ENCODE measurements at places on chromosomes 12 and 14. TPM values are rescaled to one million over a fixed set of nuclear protein-coding genes. Genes with fewer than 3 reads are reported as not detected.

- no peak for DNase-seq
Observed at GRCh38 chr12:65335021-65335714, 56.7 kb downstream of the MSRB3 start.

GRCh38 chr14:49487238-49487637 is 98.9 kb downstream of the RPS29 start:
- DNase-seq = no peak

ARHGDIB gene
- total RNA-seq = 2.1 TPM

GRCh38 chr12:75190846-75191245 is 18.8 kb downstream of the KCNC2 start:
- DNase-seq = no peak

DNA sequence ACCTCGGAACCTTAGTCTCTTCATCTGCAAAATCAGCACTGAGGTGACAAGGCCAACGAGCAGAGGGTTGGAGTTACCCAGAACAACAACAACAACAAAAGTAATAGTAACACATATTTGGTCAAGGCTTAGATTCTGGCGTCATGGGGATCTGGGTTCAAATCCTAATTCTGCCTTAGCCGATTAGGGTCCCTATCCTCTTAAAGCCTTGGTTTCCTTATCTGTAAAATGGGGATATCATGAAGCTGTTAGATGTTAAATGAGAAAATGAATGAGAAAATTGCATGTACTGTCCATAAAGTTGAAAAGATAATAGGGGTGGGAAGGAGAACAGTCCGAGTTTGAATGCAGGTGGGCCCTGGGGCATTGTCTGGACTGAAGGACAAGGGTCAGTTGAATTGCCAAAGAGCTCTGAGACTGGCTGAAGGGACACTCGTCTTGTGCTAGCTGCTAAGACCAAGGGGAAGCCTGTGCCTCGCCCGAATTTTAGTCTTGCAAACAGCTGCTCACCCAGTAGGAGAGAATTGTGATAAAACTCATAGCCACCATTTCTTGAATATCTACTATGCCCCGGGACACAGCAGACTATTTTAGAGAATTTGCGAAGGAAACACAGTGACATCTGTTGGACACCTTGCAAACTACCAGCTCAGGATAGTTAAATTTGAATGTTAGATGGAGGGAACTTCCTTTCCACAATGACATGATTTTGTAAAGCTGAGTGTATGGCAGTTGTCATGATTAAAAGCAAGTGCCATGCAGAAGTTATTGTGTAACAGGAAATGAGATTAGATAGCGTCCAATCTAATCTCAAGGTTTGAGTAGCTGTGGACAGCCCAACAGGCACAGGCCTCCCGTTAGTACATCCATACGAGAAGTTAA is 6.8 kb upstream of the HNF1A start:
- DNase-seq = no peak

GRCh38 chr12:953776-954175 is 4.3 kb upstream of the RAD52 start:
- no peak for DNase-seq

DNA sequence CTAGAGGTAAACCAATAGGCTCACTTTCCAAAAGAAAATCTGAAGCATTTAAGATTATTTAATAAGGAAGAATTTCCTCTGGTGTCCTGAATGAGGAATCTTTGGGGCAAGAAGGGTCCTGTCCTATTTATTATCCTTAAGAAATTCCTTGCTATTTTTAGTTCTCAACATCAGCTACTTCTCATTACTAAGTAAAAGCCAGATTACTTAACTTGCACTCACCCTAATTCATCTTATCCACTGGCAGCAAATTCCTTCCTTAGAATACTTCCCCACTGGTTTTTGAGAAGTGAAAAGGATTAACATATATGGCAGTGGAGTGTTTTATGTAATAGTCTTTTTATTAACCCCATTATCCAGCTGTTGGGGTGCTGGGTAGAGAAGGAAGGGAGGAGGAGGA is 767.7 kb downstream of the DIO2 start:
- DNase-seq = no peak

GRCh38 chr12:84969226-84969625 is 56.6 kb upstream of the SLC6A15 start:
- DNase-seq = no peak

APOF gene
- total RNA-seq = not detected

GRCh38 chr12:56839915-56840325 is 76.8 kb downstream of the HSD17B6 start:
- peak; percentile 53 for DNase-seq

DNA sequence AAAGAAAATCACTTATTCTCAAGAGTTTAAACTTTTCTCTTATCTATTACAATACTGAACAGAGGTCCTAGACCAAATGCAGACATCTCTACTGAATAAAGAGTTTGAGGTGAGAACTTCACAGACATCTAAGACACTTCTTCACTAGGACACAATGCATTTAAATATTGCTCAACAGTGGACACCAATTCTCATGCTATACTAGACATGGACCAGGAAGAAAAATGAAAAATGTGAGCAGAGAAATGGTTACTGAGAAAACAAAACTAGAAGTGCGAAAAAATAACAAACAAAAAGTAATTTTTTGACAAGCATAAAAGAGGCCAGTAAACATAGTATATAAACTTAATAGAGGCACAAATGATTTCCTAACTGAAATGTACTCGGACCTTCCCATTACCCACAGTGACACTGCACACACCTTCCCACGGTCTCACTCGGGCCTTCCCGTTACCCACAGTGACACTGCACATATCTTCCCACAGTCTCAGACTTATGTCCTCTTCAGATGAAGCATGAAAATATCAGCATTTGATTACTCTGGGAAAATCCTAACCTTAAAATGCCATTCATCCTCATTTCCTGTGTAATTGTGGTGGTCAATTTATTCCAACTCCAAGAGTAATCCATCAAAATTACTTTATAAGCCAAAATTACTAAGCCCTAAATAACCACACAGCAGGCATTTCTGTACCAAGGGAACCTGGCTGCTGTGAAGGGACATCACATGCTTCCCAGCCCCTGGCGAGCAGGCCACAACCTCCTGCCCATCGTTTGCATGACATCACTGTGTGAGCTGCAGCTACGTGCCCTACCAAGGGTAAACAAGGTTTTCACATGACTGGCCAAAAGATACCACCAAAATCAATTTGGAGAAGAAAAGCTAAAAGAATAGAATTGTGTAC is 6.4 kb downstream of the SLC15A4 start:
- DNase-seq = no peak

PPP1R36 gene
- 0.28 TPM for total RNA-seq

DNA sequence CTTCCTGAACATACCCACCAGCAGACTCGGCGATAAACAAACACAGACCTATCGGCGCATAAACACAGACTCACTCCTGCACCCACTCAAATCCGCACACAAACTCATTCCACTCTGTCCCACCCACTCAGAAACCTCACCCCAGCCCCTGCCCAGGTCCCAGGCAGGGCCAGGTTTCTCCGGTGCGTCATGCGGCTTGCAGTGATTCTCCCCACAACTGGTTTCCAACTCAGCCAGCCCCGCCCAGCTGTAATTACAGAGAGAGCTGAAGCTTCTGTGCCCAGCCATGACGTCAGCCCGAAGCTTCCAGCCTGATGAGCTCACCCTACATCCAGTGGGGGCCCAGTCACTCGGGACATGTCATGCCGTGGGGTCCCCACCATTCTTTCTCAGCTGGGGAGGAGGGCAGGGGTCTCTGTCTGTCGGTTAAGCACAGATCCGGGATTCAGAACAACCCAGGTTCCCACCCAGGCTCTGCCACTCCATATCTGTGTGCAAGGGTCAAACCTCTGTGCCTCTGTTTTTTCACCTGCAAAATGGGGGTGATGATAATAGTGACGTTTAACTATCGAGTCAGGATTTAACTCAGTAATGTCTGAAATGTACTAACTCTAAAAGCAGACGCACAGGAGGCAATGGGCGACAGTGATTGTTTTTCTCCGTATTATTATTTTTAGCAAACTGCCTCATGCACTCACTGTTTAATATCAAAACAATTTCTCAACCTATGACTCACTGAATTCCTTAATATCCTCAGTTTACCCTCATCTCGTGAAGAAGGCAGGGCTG is 2.3 kb upstream of the HSPB8 start:
- no peak for DNase-seq

GRCh38 chr14:97298331-97298730 is 501.1 kb downstream of the VRK1 start:
- DNase-seq = peak; percentile 57

DNA sequence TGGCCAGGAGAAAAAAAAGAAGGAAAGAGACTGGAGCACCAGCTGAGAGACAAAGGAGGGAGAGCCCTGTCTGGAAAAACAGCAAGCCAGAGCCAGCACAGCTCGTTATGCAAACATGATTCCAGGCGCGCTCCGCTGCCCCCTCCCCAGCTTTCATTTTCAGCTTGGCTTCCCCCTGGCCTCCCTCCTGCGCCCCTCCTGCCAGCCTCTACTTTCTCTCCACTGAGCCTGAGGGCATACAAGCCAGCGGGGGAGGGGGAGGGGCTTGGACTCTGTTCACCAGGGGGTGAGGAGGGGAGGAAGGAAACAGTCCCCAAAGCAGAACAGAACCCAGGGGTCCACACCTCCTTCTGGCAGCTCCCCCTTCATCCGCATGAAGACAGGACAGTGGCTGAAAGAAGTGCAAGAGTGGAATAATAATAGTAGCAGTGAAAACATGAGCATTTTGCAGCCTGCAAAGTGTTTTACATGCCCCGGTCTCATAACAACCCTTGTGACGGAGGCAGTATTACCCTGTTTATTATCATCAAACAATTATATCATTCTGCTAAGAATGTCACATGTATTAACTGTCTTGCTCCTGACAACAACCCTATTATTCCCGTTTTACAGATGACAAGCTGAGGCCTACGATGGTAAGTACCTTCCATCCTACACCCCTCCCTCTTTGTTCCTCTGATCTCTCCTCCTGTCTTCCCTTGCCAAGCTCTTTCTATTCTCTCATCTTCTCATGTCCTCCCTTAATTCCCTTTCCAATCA is 24.2 kb downstream of the SMUG1 start:
- peak; percentile 71 for DNase-seq

- DNase-seq = no peak
Observed at GRCh38 chr12:84889818-84890217, 22.8 kb downstream of the SLC6A15 start.

DNA sequence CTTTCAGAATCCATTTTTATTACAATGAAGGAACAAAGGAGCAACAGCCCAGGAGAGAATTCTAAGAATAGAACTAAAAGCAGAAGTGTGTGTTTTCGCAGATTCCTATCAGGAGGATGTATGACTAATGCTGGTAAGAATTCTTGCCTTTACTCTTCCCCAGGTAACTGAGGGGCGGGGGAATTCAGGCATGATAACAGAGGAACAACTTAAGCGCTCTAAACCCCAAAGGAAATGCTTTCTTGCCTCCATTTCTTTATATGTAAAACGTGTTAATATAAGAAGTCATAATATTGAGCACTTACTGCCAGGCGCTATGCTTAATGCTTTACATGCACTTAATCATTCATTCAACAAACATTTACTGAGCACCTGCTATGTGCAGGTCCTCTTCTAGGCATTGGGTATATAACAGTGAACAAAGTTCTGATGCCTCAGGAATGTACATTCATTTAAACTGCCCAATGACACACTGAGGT is 4.5 kb downstream of the HCAR1 start:
- no peak for DNase-seq

- no peak for DNase-seq
Observed at GRCh38 chr14:101586531-101587430, 25.5 kb downstream of the DIO3 start.

SDSL gene
- 3.3 TPM for total RNA-seq
